ENCODE measurements at places on chromosomes 3 and 15.

GRCh38 chr3:193722566-193722965, 129.6 kb downstream of the OPA1 start:
- no peak for DNase-seq

GRCh38 chr3:37467761-37468160, 293.4 kb upstream of the LRRFIP2 start:
- DNase-seq, result no peak

- peak; percentile 24 for DNase-seq
Observed at GRCh38 chr3:31892916-31893573, 88.0 kb downstream of the OSBPL10 start.

DNA sequence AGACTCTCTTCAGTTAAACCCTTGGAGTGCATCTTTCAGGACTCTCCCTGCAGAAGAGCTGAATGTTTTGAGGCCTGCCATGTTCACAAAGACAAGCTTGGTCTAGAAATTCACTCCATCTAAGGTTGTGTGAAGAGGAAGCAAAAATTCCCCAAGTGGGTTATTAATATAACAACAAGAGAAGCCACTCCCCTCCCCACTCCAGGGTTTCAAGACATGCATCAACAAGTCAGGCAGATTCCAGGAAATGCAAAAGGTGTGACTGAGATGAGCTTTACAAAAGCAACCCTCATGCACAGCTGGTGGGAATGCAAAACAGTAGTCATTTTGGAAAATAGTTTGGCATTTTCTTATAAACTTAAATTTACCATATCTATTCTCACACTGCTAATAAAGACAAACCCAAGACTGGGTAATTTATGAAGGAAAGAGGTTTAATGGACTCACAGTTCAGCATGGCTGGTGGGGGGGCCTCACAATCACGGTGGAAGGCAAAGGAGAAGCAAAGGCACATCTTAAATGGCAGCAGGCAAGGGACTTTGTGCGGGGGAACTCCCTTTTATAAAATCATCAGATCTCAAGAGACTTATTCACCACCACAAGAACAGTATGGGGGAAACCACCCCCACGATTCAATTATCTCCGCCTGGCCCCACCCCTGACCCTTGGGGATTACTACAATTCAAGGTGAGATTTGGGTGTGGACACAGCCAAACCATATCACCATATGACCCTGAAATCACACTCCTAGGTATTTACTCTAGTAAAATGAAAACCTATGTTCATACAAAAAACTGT, 31.3 kb downstream of the TARS3 start:
- no peak for DNase-seq

DNA sequence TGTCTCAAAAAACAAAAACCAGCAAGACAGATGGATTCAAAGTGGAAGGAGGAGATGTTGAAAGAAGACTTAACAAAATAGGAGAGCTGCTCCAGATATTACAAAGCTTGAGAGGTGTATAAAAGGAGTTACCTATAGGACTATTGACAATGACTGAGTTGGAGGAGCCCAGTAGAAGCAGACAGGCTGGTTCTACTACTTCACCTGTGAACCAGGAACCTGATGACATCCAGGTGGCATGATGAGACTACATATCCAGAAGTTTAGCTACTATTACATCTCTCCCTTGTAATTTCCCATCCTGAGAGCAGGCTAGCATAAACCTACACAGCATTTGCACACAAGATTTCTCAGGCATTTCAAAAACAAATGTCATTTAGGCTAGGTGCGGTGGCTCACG, 49.3 kb downstream of the CPEB1 start:
- DNase-seq, result no peak

DNA sequence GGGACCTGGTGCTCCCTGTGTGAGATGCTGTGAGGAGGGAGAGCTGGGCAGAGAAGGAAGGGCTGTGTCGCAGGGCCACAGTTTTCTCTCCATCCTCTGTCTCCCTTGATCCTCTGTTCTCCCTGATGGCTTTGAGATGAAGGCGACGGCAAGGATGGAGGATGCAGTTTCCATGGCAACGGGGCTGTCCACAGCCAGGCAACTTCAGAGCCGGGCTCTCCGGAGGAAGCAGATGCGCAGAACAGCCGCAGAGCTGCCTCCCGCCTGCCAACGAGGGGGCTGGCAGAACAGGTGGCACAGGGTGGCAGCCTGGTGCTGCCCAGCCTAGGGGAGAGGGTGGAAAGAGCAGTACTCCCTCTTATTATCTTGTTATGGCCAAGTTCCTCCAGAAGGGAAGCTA, 9.9 kb upstream of the GRM2 start:
- DNase-seq, result no peak

GRCh38 chr3:156201411-156202405, 81.3 kb downstream of the KCNAB1 start:
- DNase-seq, result no peak

Measured in HCEC 1CT (cell line).